Activated naive CD4-positive, alpha-beta T cell treated with anti-CD3 and anti-CD28 coated beads, Interleukin-2, amount 50 U/mL, for 72 hours (primary cell): ENCODE measurements at places on chromosomes 12 and 14. TPM values are rescaled to one million over a fixed set of nuclear protein-coding genes. Genes with fewer than 3 reads are reported as not detected.

DAO gene
- total RNA-seq: not detected

- peak; percentile 64 for DNase-seq
Measured at GRCh38 chr12:4119157-4119761, 154.3 kb upstream of the CCND2 start.

- DNase-seq: no peak
Measured at GRCh38 chr14:57066887-57067513, 201.7 kb downstream of the EXOC5 start.

MVK gene
- 20.7 TPM for total RNA-seq

- no peak for DNase-seq
Measured at GRCh38 chr12:101793401-101793800, 37.4 kb downstream of the GNPTAB start.

DNA sequence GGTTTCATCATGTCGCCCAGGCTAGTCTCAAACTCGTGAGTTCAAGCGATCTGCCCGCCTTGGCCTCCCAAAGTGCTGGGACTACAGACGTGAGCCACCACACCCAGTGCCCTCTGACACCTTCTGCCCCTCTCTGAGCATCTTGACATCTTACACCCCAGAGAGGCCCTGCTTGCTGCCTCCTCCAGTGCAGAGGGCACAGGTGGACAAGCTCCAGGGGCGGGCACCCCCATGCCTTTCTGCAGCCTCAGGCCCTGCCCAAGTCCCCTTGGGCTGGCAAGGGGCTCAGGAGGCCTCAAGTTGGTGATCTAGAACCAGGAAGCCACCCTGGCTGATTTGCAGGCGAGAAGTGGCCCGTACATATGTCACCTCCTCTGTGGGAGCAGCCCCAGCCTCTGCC is 11.2 kb upstream of the SH2B3 start:
- no peak for DNase-seq

DNA sequence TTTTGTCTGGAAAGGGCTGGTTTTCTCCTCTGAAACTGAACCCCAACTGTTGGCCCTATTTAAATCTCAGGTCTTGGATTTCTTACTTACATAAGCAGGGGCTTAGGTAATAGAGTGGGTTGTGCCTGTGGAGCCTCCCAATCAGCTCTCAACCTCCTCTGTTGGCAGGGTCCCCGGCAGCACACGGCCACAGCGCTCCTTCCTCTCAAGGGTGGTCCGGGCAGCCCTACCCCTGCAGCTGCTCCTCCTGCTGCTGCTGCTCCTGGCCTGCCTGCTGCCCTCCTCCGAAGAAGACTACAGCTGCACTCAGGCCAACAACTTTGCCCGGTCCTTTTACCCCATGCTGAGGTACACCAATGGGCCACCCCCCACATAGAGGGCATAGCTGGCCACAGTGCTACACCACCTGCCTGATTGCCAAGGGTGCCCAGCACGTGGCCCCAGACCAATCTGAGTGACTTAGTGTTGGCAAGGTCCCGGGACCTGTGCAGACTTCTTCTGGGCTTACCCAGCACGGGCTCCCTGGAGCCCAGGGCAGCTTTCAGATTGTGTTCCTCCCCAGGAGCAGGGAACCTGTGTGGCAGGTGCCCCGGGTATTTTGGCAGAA is 68.9 kb downstream of the ESR2 start:
- DNase-seq: no peak

DNAL1 gene
- 4.0 TPM for total RNA-seq

DNA sequence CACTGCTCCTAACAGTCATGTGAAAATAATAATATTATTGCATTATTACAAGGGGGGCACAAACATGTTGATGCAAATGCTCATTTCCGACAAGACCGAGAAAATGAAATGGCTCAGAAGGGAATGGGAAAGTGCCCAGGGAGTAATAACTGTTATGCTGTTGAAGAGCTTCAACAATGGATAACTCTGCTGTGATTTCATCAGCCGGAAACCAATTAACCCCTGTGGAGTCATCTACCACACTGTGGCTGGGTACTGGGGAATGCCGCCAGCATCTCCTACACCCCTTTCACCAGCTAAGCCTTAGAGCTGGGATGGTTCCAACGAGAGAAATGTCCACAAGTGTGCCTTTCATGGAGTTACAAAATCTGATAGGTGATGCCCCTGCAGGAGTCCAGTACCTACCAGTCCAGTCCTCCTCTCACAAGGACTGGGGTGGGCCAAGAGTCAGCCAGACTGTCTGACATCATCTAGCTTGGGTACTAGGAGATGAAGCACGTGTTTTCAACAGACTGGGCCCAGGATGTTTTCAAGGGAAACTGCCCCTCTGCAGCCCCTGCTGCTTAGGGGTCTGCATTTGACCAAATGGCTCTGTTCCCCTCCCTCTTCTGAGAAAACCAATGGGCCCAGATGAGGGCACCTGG is 509.3 kb upstream of the CCDC196 start:
- DNase-seq: no peak

DNA sequence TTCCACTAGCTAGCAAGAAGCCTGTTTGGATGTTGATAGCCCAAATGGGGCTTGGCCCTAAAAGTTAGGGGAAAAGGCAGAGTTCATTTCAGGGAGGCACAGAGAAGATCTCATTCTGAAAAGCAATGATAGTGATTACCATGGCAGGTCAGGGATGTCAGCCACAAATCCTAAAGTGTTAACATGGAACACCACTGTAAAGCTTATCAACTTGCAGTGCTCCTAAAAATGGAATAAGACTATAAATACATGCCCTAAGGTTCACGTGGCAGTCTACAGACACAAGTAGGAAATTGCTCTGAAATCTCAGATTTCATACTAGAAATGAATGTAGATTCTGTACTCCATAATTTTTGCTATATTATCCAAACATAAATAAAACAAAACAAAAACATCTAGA is 280.0 kb upstream of the E2F7 start:
- no peak for DNase-seq

DNA sequence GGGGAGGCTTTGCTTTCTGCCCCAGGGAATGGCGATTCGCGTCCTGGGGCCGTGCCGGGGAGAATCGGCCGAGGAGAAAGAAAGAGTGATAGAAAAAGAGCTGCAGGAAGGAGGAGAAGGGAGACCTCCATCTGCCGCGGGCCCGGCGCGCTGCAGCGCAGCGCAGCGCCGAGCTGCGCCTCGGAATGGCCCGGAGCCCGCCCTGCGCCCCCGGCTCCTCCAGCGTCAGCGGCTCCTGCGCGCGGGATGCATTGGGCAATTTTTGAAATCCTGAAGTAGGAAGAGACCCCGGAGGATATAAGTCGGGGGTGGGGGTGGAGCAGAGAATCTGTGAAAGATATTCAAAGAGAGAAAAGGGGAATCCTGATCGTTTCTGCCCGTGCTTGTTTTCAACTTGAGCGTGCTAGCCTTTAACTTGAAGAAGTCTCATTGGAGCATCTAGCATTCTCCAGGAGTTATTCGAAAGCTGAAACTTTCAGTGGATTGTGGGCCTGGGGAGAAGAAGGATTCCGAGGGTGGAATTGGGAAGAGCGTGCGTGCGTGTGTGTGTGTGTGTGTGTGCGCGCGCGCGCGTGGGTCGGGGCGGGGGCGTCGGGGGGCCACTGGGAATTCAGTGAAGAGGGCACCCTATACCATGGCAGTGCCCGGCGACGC is 441 bp downstream of the PDE3A start:
- DNase-seq: no peak

MON2 gene
- total RNA-seq: 40.3 TPM

- no peak for DNase-seq
Measured at GRCh38 chr14:54516709-54517108, 7.0 kb downstream of the CGRRF1 start.

- DNase-seq: no peak
Measured at GRCh38 chr12:100445081-100445481, 28.6 kb upstream of the NR1H4 start.

DNA sequence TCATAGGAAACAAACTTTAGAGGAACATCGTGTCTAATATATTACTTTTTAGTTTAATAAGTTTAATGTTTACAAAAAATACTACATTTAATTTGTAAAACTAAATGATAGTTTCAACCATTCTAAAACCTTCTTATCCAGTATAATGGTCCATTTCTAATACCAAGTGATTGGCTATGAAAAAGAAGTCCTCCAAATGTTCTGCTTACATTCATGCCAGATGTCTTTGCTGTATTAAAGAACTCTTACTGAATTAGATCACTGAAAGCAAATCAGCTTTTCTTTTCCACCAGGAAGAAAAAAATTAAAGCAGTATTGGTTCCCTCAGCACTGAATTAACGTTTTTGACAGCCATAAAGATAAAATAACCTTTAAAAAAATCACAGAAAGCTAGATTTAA is 3.7 kb downstream of the NOVA1 start:
- DNase-seq: no peak

- DNase-seq: no peak
Measured at GRCh38 chr14:83300476-83301064, 1766.9 kb upstream of the SEL1L start.

- DNase-seq: no peak
Measured at GRCh38 chr12:129871991-129872972, 31.5 kb downstream of the TMEM132D start.

GRCh38 chr12:54389134-54389508 is 4.6 kb upstream of the ZNF385A start:
- DNase-seq: no peak
